ENCODE measurements at places on chromosomes 3 and 15.

- no peak for DNase-seq
Observed at GRCh38 chr3:54870423-54870822, 57.4 kb downstream of the LRTM1 start.

DNA sequence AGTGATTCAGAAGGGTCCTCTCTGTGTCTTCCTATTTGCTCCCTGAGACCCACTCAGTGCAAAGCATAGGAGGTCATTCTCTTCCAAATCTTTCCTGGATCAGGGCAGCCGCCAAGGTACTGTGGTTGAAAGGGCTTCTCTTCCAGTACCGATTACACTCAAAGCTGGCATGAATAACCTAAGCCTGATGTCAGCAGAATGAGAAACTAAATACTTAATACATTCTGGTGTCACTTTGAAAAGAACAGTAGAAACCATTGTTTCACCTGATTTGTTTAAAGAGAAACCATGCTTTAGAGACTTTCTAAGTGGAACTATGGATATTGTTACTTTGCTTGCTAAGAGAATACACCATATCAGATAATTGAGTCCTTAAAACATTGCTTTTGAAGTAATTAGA lies 50.2 kb downstream of the PDHB start:
- no peak for DNase-seq

DNA sequence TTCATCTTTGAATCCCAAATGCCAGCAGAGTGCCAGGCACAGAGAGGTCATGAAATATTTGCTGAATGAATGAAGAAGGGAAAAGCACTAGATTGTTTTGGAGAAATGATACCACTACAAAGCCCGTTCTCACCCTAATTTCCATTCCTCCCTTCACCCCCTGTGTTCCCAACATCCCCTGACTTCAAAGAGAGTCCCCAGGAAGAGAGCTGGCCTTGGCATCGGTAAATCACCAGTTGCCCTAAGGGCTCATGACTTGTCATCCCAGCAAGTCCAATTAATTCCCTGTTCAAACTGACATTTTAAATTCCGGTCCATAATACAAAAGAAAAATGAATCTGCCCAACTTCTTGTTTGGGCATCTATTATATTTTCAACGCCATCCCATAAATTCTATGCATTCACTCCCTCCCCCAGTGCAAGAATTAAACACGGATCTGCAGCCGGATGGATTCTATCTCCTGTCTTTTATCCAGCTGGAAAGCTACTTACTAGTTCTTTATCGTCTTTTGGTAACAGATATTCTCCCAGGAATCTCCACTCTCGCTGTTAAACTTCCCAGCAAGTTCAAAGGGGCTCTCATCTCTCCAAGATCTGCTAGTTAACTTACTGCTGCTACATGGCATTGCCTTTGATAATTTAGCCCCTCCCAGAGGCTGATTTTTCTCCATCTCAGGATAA lies 63.9 kb upstream of the TSC22D2 start:
- no peak for DNase-seq

- no peak for DNase-seq
Observed at GRCh38 chr3:179321668-179322285, 1.1 kb upstream of the ZNF639 start.

GRCh38 chr15:91196768-91197167 lies 96.7 kb downstream of the SV2B start:
- DNase-seq = no peak

- no peak for DNase-seq
Observed at GRCh38 chr3:116961106-116961505, 251.5 kb downstream of the TUSC7 start.

DNA sequence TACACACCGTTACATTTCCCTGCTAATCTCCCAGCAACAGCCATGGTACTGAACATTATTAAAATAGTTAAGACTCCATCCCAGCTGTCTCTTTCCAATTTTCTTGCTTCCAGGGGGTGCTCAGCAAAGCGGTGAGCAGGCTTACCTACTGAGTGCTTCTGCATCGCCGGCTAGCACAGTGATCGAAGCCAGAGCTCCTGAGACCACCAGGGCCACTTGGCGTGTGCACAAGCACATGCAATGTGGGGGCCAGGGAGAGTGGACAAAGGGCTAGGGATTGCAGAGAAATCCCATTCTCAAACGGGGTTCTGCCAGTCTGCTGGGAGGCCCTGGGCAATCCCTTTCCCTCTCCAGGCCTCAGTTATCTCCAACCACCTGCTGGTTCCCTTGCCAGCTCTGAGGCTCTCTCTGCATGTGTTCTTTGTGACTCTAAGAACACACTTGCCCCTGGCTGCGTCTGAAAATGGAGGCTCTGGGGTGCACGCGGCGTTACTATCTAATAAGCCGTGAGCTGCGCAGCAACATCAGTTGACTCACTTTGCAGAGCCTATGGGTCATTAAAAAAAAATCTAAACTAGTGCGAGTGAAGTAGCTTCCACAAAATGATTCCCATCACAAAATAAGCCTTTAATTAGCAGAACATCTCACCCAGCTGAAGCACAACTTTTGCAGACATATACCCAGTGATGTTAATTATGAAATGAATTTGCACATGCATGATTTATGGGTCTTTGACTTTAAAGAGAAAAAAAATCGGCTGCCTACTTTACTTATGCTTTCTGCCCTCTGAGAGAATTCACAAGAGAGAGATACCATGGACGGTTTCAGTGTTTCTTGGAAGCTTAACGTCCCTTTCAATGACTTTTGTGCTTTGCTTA lies 271.5 kb downstream of the TLE3 start:
- no peak for DNase-seq

- DNase-seq = no peak
Observed at GRCh38 chr15:51766341-51766740, 14.9 kb downstream of the TMOD2 start.

DNA sequence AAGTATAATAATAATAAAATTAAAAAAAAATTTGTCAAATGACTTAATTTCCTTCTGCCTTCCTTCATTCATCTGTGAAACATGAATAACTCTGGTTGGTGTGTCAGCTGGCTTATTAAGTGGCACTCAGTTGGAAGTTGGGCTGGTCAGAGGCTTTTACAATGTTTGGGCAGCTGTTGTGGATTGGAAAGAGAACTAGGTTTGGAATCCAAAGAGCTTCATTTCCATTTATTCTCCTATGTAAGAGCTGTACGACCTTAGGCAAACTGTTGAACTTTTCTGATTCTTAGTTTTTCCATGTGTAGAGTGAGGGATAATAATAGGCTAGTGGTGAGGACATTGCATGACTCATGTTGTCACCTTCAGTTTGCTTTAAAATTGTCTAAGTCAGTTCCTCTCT lies 606.7 kb downstream of the PDCD6IP start:
- DNase-seq = no peak

GRCh38 chr3:108998436-108998835 lies 44.8 kb upstream of the GUCA1C start:
- DNase-seq = no peak

DNA sequence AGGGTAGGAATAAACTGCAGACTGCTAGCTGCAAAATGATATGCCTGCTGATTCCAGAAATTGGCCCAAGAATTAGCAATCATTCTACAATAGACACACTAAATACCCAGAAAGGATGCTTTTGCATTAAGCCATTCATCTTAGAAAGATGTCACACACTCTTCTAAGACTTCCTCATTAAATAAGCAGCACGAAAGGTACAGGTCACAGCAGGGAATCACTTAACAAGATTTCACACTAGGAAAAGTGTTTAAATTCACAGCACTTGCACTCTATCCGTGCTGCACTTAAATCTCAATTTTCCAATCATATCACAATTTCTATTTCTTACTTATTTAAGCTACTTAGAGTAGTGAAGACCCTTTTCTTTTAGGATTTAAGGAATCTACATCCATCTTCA lies 372.8 kb upstream of the CBLB start:
- no peak for DNase-seq

GRCh38 chr15:98859149-98859548 lies 148.4 kb downstream of the PGPEP1L start:
- no peak for DNase-seq

GRCh38 chr15:60054472-60054871 lies 50.4 kb downstream of the FOXB1 start:
- no peak for DNase-seq

- no peak for DNase-seq
Observed at GRCh38 chr3:17905996-17906395, 163.6 kb upstream of the TBC1D5 start.

- no peak for DNase-seq
Observed at GRCh38 chr3:15065550-15066007, 464 bp upstream of the MRPS25 start.

DNA sequence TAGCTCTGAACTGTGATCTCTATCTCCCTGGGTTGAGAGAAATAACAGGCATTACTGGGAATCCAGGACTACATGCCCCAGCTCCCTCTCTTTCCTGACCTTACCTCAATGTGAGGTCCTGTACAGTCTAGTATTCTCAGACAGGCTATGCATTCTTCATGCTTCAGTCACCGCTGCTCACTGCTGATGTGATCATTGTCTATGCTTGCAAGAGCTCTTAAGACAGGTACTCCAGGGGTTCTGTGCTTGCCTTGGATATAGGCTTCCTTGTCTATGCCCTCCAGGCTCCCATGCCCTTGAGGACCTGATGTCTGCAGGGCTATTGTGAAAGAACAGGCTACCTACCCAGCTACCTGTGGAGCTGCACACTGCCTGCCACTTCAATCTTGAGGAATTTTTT lies 183.6 kb downstream of the MBNL1 start:
- DNase-seq = no peak

GRCh38 chr3:177944228-177944661 lies 592.0 kb upstream of the KCNMB2 start:
- no peak for DNase-seq

DNA sequence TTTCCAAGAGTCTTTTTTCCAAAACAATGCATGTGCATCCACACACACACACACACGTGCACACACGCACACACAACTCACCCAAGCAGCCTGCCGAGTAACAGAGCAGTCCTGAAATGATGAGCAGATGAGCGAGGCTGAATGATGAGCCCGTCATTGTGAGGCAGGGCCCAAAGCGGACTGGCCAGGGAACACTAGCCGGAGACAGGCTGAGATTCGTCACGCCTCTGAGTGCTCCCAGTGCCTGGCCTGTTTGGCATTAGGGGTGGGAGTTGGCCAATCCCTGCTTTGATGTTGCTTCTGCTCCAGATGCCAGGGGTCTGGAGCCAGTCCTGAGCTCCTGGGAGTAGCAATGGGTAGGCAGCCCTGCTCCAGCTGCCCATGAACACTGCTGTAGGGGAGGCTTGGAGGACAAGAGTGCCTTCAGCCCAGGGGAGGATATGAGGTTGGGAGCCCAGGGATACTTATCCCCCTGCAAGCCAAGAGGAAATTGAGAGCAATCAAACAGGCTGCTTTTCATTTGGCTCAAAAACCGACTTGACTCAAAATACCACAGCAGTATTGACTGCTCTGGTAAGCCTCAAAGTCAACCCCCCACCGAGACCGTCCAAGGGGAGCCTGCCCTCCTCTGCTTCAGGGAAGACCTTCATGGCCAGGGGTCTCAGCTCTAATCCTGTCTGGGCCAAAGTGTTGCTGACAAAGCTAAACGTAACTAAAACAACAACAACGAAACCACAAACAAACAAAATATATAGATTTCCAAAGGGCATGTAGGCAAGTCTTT lies 22.9 kb downstream of the COLQ start:
- no peak for DNase-seq

DNA sequence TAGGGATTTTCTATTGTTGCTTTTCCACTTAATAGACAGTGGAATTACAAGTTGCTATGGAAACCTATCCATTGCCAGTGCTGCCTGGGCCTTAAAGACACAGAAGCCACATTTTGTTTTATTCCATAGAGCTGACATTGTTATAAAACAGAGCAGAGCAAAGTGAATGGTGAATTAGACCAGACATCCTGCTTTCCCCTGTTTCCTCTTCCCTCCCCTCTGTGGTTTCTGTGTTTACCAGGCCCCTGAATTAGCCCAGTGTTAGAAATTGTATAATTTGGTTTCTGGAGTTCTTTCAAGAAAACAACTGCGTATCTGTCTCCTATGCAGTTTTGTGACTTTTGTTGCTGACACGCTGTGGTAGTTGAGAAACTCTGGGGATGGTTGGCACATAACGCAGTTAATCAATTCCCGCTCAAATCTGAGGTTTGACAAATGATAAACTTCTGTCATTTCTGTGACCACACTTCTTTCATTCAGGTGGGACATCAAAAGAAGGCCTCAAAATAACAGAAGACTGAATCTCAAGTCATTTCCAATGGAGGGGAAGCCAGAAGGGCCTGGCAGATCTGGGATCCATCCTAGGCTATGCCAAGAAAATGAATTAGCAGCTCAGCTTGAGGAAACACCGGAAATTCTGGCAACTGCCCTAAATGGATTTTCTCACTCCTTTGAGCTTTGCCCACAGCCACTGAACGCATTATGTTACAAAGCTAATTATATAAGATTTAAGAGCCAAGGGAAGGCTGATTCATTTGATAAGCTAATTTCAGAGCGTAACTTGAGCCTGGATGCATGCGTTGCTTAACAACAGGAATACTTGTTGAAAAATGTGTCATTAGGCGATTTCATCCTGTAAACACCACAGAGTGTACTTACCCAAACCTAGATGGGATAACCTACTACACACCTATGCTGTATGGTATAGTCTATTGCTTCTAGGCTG lies 46.9 kb downstream of the NR1D2 start:
- no peak for DNase-seq

DNA sequence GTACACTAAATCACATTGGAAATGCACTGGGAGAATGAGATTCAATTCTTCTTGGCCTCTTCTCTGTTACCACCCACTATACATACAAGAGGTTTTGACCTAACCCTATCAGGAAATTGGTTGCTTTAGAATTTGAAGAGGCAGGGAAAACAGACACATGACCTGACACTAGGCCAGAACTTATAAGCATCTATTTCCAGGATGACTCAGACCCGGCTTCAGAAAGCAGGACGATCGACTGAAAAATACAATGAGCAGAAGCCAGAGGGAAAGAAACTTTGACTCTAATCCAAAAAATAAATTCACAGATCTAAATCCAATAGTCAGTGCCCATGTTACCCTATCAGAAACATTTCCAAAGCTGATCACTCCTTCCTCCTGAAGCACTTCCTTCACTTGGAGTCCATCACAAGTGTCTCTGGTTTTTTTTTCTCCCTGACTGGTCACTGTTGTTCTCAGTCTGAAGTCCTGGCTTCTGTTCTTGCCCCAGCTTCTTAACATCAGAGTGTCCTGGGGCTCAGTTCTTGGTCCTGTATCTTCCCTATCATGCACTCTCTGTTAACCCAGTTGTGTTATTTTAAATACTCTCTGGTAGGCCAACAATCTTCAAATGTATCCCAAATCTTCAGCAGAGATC lies 133.6 kb downstream of the P2RY1 start:
- DNase-seq = no peak

All from T-cell (primary cell).